Lung (tissue), 17 donors: ENCODE measurements at places on chromosomes 7 and 10. TPM values are rescaled to one million over a fixed set of nuclear protein-coding genes. Genes with fewer than 3 reads are reported as not detected.

DNA sequence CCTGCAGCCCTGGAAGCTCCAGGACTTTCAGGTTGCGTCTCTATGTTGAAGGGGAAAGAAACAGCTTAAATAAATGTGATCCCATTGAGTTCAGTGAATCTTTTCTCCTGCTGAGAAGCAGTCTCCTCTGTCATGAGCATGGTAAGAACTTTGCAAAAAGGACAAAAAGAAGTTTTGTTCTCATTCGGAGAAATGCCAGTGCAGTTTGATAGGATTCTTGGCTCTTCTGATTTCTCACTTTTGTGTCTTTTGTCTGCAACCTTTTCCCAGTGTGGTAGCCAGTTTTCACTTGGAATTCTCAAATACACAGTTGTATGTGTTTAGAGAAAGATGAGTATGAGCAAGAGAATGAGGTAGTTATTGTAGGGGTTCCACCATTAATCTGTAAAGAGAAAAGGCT lies 64.3 kb downstream of the AP3M1 start:
- no peak for DNase-seq

GRCh38 chr7:106313966-106314365 lies 29.2 kb upstream of the NAMPT start:
- DNase-seq = peak; percentile 6

- no peak for DNase-seq
Measured at GRCh38 chr7:146982482-146982881, 865.9 kb downstream of the CNTNAP2 start.

- no peak for DNase-seq
Measured at GRCh38 chr10:10520491-10521385, 496.9 kb upstream of the CELF2 start.

- no peak for DNase-seq
Measured at GRCh38 chr7:30778255-30779025, 7.2 kb downstream of the MINDY4 start.

- DNase-seq = no peak
Measured at GRCh38 chr7:3243680-3244079, 57.4 kb upstream of the SDK1 start.

- DNase-seq = no peak
Measured at GRCh38 chr7:86815556-86815955, 171.8 kb downstream of the GRM3 start.

- no peak for DNase-seq
Measured at GRCh38 chr10:97550336-97551149, 22.0 kb upstream of the ANKRD2 start.

DNA sequence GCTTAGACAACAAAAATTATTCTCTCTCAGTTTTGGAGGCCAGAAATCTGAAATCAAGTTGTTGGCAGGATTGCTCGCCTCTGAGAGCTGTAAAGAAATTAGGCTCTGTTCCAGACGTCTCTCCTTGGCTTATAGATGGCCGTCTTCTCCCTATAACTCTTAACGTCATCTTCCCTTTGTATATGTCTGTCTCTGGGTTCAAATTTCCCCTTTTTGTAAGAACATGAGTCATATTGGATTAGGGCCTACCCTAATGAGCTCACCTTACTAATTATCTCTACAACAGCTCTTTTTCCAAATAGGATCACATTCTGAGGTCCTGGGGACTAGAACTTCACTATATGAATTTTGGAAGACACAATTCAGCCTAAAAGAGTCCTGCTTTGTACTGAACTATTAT lies 22.4 kb downstream of the GALNTL5 start:
- no peak for DNase-seq

DNA sequence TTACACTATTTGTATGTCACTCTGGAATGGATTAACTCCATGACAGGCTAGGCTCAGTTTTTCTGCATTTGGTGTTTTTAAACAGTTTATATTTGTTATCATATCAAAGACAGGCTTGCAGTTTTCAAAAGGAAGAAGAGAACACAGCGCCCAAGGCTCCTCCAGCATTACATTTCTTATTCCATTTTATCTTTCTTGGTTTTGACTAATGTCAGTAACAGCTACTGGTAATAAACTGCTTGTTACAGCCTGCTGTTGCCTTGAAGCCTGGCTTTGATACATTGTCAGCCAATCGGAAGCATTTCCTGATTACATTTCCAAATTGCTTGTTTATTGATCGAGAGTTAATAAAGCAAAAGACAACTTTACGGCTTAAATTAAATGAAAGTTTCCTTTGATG lies 166.0 kb upstream of the MDFIC start:
- peak; percentile 30 for DNase-seq

GRCh38 chr7:104231054-104232046 lies 23.5 kb upstream of the ORC5 start:
- peak; percentile 79 for DNase-seq

GRCh38 chr7:41536873-41537665 lies 165.8 kb downstream of the INHBA start:
- DNase-seq = no peak

NUDT1 gene
- 24.7 TPM for polyA plus RNA-seq

AQP1 gene
- 267 TPM for polyA plus RNA-seq

LIPJ gene
- 0.02 TPM for polyA plus RNA-seq

TLX1 gene
- polyA plus RNA-seq = not detected

AKR1C2 gene
- 23.4 TPM for polyA plus RNA-seq

LUC7L2 gene
- 41.4 TPM for polyA plus RNA-seq

KLF14 gene
- polyA plus RNA-seq = not detected
